ELR (cell line): ENCODE measurements at places on chromosomes 4 and X.

DNA sequence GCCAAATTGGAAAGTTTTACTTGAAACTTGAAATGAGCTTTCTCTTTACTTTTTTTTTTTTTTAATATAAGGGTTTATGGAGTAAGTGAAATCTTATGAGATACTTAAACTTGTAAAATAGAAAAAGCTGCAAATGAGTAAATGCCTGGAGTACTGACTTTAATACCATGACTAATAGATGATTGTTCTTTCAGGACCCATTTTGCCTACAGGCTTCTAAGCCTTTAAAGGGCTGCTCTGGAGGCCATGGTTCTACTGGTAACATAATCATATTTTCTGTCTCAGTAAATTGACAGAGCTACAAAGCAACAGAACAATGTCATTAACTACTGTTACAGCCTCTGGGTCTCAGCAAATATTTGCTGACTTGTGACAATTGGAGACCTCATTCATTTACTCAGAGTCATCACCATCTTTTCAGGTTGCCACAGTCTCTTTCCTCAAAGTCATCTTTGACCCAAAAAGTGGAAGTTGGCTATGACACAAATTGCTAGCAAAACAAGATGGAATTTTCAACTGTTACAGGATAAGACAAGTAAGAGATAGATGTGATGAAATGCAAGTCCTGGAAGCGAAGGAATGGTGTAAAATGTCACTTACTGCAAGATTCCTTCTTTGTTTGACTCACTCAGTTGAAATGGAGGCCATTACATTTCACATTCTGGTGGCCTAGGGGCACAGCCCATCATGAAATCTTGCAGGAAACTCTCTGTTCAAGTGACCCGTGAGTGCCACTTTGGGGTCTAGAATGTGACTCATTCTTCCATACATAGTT is 132.7 kb downstream of the BTC start:
- DNase-seq, result peak; percentile 76

- DNase-seq, result no peak
These were observed 97.9 kb downstream of the NEUROG2 start for GRCh38 chr4:112418092-112418491.

DNA sequence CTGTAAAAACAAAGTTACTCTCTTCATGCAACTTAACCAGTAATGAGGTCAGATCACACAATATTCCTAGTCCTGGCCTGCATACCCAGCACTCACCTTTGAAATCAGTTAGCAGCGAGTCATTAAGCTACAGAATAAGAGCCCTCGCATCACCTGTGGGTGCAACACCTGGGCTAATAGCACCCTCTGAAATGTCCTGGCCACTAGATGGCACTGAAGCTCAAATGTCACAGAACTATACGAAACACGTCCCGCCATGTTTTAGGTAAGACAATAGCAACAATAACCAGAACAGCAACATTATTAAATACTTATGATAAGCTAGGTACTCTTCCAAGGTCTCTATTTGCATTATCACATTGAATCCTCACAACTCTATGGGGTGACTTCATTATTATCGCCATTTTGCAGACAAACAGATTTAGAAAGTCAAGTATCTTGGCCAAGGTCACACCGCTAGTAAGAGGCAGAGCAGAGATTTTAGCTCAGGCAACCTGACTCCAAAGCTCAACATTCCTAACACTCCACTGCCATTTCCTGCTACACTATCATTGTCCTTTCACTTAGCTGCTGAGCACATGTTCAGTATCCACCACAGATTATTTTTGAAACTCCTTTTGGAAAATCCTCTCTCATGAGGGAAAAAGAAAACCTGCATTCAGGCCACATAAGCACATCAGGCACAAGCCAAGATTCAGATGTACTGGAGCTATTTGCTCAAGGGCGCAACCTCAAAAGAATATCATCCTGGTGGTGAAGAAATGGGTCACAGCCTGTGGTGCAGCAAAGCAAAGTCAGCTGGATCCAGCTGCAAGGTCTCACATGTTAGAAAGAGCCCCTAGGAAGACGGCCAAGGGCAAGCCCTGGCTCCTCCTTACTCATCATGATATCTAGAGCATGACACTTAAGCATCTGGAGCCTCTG is 59.5 kb upstream of the KDR start:
- DNase-seq, result peak; percentile 15

DNA sequence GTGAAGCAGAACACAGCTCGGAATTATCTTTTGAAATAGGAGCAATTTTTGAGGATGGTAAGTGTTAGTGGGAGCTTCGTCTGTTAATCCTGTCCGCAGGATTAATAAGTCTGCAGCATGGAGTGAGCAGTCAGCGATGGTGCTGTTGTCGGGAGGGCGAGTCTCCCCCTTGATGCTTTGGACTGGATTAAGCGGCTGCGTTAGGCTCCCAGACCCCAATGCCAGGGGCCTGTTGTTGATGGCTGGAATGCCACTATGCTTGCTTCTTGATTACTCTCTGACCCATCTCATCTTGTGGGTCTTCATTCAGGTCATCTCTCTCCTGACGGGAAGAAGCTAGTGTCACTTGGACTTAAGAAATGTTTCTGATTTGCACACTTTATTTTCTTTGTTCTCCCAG is 332.6 kb downstream of the ARHGAP10 start:
- no peak for DNase-seq

DNA sequence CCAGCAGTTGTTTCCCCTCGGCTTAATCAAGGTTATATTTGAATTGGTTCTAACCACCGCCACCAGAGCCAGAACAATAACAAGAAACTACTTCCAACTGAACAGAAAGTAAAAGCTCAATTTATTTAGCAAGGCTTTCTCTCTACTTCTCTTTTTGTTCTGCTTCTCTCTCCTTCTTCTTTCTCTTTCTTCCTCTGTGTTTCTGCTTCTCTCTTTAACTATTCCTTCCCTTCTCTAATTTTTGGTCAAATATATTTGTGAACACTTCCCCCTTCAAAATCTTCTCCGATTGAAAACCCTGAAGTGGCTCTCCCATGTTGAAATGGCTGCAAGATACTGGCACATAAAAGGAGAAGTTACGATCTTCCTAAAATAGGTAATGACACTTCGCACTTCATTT is 1195.9 kb upstream of the PRKX start:
- no peak for DNase-seq

DNA sequence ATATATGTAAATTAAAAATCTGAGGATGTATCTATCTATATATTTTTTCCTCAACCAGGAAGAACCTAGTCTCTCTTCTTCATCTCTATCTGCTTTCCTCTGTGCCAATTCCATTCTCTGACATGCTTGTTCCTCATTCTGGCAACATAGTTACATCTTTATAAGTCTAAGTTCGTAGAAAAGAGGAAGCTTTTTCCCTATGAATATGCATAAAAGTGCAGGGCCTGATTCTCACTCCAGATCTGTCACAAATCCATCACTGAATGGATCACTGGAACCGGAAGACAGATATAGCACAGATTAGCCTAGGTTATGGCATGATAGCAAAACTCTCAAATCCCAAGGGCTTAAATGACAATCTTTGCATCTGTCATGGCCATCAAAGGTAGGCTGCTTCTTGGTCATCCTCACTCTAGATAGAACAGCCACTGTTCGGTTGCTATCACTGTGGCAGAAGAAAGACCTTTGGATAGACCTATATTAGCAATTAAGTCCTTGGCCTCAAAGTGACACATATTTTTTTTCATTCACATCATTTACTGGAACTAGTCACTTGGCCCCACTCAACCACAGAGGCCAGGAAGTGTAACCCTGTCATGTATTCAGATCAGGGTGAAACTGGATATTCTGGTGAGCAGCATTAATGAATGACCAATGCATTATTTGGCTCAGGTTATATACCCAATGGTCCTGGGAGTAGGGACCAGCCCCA is 22.2 kb downstream of the DTHD1 start:
- no peak for DNase-seq

DNA sequence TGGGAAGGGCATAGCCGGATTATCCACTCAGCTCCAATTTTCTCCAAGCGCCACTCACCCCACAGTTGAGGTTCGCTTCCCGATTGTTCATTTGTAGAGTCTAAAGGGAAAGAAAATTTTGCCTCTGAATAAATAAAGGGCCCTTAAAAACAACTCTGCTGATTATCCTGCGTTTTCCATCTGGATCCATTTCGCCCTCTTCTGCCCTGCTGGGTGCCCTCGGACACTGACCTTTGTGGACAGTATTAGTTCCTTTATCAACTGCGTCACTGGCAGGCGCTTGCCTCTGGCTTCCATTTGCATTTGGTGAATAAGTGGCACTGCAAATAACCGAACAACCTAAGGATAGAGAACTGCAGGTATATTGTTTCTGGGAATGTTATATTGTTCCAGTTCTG is 10.1 kb downstream of the GSX2 start:
- DNase-seq, result no peak

DNA sequence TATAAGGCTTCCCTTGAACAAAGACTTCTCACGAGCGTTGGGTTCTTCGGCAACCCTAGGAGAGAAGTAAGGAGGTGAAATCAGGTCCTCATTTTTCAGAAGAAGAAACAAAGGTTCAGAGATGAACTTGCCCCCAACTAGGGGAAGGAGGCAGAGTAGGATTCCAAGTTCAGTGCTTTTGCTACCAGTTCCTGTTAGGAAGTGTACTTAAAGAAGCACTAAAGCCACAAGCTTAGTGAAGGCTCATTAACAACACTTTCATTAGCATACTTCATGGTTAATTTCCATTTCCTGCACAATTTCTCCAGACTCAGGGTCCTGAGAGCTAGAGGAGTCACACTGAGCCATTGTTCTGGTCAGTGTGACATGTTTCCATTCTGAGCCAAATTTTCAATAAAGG is 52.1 kb downstream of the VSIG4 start:
- DNase-seq, result no peak

DNA sequence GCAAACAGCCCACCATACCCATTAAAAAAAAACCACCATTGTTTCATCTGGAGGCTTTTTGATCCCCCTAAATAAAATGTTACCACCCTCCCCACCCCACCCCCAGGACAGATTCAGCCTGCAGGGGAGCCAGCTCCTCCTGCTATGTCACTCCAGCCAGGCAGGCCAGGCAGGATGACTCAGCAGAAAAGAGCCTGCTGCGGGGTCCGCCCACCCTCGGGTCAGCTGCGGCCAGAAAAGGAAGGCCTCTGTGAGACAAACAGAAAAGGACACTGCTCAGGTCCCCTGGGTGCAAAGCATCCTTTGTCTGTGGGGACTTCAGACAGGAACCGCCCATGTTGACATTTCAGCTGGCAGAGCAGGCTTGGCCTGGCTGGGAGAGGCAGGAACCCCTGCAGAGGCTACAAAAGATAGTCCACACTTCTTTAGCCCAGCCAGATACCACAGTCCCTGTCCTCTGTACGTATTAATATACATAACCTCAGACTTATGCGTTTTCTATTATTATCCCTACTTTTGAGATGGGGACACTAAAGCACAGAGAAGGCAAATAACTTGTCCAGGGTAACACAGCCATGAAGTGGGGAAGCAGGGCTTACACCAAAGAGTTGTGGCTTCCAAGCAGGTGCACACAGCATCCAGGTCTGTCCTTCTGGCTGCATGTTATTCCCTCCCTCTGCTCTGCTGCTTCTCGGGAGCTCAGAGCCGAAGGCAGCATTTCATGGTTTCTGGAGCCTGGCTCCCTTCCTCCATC is 147.7 kb downstream of the CPEB2 start:
- DNase-seq, result peak; percentile 72

DNA sequence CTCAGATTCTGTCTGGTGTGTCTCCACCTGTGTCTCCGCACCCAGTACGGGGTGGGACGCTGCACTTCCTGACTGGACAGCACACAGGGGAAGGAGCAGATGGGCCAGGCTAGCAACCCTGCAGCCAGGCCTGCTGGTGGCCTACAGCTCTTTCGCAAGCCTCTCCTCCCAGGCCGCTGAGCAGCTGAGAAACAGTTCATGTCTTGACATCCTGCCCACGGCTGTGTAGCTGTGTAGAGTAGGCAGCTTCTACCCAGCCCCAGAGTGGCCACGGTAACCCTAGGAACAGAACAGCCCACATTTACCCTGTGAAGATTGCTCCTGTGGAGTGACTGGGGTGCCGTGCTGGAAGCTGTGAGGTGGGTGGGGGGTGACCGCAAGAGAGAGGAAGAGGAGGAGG is 38.9 kb downstream of the CCNQ start:
- no peak for DNase-seq

DNA sequence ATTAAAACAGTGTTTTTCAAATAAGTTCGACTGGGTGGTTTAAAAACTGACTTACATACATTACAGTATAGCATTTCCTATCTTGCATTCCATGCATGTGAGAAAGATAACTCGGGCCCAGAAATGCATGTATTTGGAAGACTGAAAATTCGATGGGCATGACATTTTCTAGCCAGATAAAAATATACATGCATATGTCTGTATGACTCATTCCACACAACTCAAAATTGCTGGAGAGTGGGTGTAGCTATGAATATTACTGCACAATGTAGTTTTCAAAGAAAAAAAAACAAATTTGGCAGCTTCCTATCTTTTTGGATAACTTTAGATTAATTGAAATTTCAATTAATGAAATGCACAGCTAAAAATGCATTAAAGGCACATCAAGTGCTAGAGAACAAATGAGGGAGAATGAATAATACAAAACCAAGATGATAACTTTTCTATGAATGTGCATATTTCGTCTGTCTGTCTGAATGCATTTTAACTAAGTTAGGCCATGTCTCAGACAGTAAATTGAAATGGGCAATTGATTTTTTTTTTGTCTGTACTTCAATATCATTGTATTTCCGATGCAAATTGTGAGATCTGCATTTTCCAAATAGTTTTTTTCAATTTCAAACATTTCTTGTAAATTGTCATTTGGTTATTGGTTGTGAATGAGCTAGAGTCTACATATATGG is 54.5 kb upstream of the GABRA2 start:
- no peak for DNase-seq

DNA sequence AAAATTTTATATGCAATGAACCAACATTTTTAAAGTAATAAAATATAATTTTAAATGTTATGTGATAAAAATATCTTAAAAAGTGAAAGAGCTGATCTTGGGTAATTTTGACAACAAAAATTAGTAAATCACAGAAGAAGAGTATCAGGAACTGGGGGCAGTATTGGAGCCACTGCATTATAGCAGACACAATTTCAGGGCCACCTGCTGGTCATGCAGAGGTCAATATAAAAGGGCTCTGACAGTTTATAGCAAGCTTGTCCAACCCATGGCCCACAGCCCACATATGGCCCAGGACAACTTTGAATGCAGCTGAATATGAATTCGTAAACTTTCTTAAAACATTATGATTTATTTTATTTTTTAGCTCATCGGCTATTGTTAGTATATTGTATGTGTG is 13.0 kb upstream of the LEF1 start:
- DNase-seq, result peak; percentile 19

GRCh38 chr4:45119376-45119775 is 393.0 kb upstream of the GNPDA2 start:
- no peak for DNase-seq

GRCh38 chrX:135436966-135437866 is 15.5 kb downstream of the SMIM10L2A start:
- no peak for DNase-seq

GRCh38 chr4:128225148-128225547 is 62.5 kb downstream of the PGRMC2 start:
- DNase-seq, result peak; percentile 32

DNA sequence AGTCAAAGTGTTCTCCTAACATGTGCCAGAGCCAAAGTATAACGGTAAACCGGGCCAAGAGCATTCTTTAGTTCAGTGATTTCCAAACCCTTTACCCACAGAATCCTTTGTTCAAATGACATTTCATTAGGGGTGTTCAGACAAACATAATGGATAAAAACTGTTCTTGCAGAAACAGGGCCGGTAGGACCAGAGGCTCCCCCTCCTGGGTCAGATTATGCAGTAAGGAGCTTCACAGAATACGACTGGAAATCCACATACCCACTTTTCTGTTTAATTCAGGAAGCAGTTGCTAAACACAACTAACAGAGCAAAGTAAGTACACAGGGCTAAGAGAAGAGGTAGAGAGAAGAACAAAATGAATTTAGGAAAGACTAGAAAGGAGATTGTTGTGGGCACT is 46.6 kb upstream of the TMEM184C start:
- no peak for DNase-seq

- no peak for DNase-seq
These were observed 40.4 kb upstream of the INTS6L start for GRCh38 chrX:135480076-135480475.
